ENCODE measurements at places on chromosomes 5 and 9.
A peak's percentile ranks its signal among the peaks of the same experiment; 100 is the strongest.

DNA sequence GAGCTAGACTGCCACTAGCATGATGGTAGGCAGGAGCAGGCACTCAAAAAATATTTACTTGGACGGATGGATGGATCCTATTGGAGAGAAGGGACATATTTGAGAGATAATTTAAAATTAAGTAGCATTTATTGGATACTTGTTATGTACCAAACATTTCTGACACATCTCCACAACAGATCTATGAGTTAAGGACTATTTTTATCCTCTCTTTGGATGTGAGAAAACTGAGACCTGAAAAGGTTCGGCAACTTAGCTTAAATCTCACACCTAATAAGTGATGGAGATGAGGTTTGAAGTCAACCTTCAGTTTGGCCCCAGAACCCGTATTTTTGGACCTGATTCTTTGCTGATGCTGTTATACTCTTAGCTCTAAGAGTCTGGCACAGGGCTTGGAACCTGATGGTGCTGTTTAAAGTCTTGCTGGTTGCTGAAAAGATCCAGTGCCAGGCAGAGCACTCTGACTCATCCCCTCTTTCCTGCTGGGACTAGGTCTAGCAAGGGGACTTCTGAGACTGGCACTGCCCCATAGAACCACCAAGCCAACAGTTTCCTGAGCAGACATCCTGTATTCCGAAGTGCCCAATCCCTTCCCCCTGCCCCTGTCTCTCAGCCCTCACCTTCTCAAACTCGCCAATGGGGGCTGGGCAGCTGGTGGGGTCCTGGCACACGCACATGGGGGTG, 15.6 kb downstream of the SPARC start:
- DNase-seq: no peak

DNA sequence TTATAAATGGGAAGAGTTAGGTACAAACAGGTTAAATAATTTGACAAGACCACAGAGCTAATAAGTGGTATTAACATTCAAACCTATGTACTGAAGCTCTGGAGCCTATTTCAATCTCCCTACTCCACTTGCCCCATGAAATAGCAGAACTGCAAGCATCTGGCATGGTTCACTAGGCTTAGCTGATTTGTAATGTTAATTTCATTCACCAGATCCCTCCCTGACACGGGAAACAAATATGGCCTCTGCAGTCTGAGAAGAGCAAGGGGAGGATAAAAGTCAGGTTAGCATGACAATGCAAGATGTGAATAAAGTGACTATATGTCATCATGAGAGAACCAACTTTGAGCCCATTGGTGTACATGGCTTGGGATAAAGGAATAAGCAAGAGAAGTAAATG, 428.8 kb downstream of the BRINP1 start:
- DNase-seq: no peak

DNA sequence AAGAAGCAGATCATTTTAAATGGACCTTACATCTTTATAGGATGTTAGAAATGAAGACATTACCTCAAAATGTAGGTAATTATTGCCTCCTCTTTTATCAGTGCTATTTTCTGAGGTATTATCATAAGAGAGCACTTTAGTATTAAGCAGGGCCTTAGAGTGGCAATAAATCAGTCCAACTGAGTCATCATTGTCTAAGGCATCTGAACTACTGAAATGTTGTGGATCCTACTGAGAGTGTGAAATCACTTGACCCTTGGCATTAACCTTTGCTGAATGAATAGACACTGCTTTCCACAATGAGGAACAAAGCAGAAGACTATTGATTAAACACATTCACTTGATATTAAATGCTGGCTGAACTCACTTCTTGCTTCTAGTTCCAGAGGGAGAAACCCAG, 224.6 kb upstream of the ARRDC3 start:
- no peak for DNase-seq

GRCh38 chr5:3100921-3101551, 349.6 kb upstream of the IRX2 start:
- DNase-seq: no peak

GRCh38 chr9:130931508-130932254, 7.4 kb downstream of the FIBCD1 start:
- DNase-seq: no peak

DNA sequence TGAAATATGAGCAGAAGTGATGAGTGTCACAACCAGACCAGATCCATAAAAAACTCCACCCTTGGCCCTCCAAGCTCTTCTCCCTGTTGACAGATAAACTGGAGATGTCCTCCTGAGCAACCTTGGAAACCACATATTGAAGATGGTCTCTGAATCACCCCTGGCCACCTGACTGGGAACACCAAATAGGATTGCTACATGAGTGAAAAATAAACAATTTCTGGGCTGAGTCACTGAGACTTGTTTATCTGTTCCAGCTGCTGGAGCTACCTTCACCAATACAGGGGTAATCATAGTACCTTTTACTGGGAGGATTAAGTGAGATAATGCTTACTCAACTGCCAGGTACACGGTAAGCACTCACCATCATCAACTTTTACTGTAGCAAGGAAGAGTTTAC, 53.3 kb downstream of the PCA3 start:
- peak; percentile 53 for DNase-seq

- DNase-seq: no peak
These were observed 9.1 kb downstream of the IFNA5 start for GRCh38 chr9:21295992-21296391.

GRCh38 chr9:3960661-3961144, 339.2 kb downstream of the GLIS3 start:
- DNase-seq: no peak

DNA sequence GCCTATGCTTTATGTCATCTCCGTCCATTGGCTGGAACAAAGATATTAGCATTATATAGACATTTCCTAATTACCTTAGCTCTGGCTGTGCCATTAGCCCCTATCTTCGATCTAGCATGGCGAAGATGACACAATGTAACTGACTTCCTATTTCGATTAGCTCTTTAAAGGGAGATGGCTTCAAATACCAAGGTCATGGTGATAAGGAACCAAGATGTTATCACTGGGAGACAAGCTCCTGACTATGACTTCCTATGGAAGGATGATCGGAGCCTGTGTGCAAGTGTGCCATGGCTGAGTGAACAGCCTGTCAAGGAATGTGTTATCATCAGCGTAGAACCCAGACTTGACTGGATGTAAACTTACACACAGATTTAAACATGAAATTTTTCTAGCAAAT, 602.1 kb downstream of the PSAT1 start:
- no peak for DNase-seq
